ENCODE measurements at places on chromosomes 13 and 19. TPM values are rescaled to one million over a fixed set of nuclear protein-coding genes. Genes with fewer than 3 reads are reported as not detected.

ZIC5 gene
- total RNA-seq: not detected

CBARP gene
- total RNA-seq: 7.0 TPM

HIPK4 gene
- not detected for total RNA-seq

GRCh38 chr13:106610486-106610885 is 42.5 kb upstream of the ARGLU1 start:
- DNase-seq: peak; percentile 20

GRCh38 chr19:703651-704446 is 4.9 kb upstream of the PALM start:
- DNase-seq: peak; percentile 63

- peak; percentile 71 for DNase-seq
These were observed 7.5 kb upstream of the LIN7B start for GRCh38 chr19:49106648-49107135.

GRCh38 chr13:112179995-112180394 is 113.0 kb downstream of the SOX1 start:
- no peak for DNase-seq

GRCh38 chr13:41648314-41648935 is 191.1 kb downstream of the RGCC start:
- peak; percentile 31 for DNase-seq

DNA sequence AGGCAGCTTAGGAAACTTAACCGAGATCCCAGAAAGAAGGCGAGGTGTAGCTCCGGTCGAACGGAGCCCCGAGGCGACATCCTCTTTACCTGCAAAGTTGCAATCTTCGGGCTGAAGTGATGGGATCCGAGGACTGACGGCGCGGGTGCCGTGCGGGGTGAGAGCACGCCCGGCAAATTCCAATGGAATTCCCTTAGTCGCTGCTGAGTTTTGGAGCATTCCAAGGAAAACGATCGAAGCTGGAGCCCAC is 141 bp downstream of the TRPC4 start:
- no peak for DNase-seq

LIM2 gene
- not detected for total RNA-seq

ATP13A1 gene
- 67.2 TPM for total RNA-seq

- DNase-seq: no peak
These were observed 4.6 kb downstream of the VSIG10L start for GRCh38 chr19:51337141-51337860.

- no peak for DNase-seq
These were observed 11.2 kb upstream of the RAB8A start for GRCh38 chr19:16100524-16100923.

FGF22 gene
- not detected for total RNA-seq

DNA sequence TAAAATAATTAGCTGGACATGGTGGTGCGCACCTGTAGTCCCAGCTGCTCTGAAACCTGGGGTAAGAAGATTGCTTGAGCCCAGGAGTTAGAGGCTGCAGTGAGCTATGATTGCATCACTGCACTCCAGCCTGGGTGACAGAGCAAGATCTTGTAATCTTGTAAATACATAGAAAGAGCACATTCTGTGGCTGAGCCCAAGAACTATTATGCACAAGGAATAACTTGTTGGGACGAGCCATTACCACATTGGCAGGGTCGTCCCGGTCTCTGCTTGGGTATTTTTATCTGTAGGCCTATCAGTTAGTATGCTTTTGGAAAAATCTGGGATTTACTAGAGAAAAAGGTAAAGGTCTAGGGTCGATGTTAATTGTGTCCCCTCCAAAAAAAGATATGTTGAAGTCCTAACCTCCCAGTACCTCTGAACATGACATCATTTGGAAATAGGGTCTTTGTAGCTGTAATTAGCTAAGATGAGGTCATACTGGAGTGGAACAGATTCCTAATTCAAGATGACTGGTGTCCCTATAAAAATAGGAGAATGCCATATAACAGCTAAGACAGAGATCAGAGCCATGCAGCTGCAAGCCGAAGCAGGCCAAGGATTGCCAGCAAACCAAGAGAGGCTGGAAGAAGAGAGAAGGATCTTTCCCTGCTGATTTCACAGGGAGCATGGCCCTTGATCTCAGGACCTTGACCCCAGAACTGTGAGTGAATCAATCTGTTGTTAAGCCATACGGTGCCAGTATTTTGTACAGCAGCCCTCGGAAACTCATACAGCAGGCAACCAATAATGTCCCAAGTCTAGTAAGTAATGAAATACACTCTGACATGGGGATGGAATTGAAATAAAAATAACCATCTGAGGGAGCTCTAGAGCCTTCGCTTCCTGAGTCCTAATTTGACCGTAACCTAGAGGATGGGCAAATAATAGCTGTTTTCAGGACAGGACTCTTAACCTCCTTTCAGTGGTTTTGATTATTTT is 77.0 kb downstream of the TM9SF2 start:
- DNase-seq: peak; percentile 15

DNA sequence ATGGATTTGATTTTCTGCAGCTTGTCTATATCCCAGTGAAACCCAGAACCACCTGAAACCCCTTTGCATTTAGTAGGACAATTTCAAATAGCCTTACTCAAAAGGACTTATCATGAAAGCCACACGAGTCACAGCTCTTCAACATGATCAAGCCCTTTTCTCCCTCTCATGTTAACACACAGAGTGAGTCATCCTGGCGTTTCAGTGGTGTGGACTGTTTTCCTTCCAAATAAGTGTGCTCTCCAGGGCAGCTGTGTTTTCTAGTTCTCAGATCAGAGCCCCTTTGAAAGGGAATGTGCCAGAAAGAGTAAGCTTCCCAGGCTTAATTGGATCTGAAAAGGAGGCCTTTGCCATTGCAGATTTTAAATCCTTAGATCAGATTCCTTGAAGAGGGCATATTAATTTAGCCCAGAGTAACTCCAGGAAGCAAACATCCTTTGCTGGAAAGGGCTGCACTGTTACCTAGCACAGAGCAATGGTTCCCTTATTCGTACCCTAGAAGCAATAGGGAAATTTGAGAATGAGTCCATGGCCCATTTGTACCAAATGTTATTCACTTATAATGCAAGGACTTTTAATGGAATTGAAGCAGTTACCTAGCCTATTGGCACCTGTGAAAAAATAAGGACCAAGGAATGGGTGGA is 51.3 kb downstream of the ERICH6B start:
- peak; percentile 58 for DNase-seq

NTN5 gene
- not detected for total RNA-seq

FCGBP gene
- total RNA-seq: 0.96 TPM

REEP6 gene
- 3.8 TPM for total RNA-seq

DNA sequence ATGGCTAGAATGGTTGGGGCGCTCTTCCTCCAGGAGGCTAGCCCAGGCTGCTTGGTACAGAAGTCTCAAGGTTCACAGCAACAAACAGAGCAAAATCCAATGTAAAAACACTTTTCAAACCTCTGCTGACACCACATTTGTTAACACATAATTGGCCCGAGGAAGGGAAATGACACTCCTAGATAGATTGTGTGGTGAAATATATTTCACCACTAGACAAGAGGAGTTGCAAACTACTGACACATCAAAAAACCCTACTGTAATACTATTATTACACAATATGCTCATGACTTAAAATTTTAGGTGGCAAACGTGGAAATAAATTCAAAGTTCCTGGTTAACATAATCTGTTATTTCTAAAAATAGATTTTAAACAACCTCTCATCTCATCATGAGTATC is 643.6 kb downstream of the PCDH9 start:
- DNase-seq: peak; percentile 56

- no peak for DNase-seq
These were observed 40.3 kb upstream of the IPO5 start for GRCh38 chr13:97913206-97913605.

- peak; percentile 27 for DNase-seq
These were observed 33.7 kb upstream of the ZNF724 start for GRCh38 chr19:23283925-23284324.

- peak; percentile 49 for DNase-seq
These were observed 315.4 kb downstream of the RBM26 start for GRCh38 chr13:79090552-79091124.

PTH2 gene
- total RNA-seq: not detected

CEACAM16 gene
- not detected for total RNA-seq

- DNase-seq: no peak
These were observed 41.7 kb downstream of the SIAH3 start for GRCh38 chr13:45809801-45810394.

GRCh38 chr13:110065780-110066179 is 241.2 kb downstream of the COL4A1 start:
- no peak for DNase-seq

- peak; percentile 6 for DNase-seq
These were observed 45.5 kb upstream of the FREM2 start for GRCh38 chr13:38641164-38641948.

- no peak for DNase-seq
These were observed 6.9 kb downstream of the ZNF221 start for GRCh38 chr19:43957891-43958290.

GRCh38 chr19:55091955-55092354 is 16.3 kb downstream of the EPS8L1 start:
- DNase-seq: no peak

- no peak for DNase-seq
These were observed 959.1 kb upstream of the SLC10A2 start for GRCh38 chr13:104025303-104025702.

MUC16 gene
- 0.05 TPM for total RNA-seq

GRCh38 chr13:31965361-31966066 is 66.1 kb upstream of the FRY start:
- DNase-seq: peak; percentile 17

GRCh38 chr19:3033595-3034405 is 4.7 kb upstream of the TLE2 start:
- DNase-seq: no peak

DNA sequence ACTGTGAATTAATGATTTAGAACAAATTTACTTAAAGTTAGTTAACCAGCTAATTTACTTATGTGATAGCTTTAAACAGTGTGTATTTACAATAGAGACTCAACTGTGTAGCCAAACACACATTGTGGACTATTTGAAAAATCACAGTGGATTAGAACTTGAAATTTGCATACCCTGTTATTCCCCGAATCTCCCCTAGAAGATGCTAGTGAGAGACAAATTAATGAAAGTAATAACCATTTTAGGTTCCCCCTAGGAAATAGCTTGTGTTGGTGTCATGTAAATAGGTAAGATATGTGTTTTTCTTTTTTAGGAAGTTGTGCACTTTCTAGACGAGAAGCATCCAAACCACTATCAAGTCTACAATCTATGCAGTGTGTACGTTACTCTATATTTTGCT is 98.5 kb downstream of the C1QTNF9 start:
- no peak for DNase-seq

DNA sequence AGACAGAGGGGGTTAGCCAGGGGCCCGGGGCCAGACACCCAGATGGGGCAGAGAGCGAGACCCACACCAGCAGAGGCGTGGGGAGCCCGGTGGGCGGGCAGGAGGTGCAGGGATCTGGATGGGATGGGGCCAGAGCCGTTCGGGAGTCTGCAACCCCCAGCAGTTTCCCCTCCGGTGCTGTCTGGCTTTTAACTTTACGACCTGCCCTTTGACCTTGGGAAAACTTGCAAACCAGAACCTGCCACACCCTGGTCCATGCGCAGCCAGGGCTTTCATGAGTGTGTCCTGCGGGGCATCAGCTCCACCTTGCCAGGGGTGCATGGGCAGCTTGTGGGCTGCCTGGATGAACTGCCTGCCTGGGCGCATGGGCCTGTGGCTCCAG is 9.8 kb downstream of the JOSD2 start:
- DNase-seq: no peak

DNA sequence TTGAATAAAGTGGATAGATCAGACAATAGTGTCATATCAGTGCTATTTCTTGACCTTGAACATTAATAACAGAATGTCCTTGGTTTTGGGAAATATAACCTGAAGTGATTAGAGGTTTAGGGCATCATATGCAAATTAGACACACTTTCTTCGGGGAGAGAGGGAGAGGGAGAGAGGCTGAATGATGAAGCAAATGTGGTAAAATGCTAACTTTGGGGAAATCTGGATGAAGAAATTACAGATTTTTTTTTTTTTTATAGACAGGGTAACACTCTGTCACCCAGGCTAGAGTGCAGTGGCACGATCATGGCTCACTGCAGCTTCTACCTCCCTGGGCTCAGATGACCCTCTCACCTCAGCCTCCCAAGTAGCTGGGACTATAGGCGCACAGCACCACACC is 3.9 kb upstream of the NCR1 start:
- DNase-seq: no peak

DNA sequence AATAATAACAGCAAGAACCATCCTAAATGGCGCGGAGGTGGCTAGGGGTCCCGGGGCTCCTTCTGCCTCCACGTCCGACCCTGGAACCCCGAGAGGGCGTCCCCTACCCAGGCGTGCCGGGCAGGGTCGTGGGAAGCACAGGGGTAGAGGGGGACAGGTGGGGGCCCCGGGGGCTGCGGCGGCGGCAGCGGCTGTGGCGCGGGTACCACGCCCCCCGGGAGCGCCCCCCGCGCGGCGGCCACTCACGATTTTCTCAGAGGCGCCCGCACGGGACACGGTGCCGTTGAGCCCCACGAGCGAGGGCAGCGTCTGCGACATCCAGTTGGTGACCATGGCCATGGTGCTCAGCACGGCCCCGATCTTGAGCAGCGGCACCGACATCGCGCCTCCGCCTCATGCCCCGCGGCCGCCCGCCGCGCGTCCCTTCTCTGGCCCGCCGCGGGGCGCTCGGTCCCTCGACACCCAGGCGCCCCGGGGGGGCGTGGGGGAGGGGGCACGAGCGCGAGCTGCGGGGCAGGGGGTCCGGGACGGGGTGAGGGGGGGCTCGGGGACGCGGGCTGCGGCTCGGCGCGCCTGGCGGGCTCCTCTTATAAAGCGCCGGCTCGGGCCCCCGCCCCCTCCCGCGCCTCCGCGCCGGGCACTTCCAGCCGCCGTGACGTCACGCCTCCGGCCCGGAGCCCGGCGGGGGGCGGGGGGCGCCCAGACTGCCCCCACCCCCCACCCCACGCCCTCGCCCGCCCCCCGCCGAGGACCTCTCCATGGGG is 22.9 kb downstream of the OLFM2 start:
- no peak for DNase-seq

LILRB3 gene
- total RNA-seq: not detected

OR7C1 gene
- not detected for total RNA-seq

GRCh38 chr13:112931028-112931934 is 37.7 kb upstream of the MCF2L start:
- peak; percentile 54 for DNase-seq

All from MCF 10A (cell line).